ENCODE measurements at places on chromosomes 1 and 21.

- no peak for DNase-seq
Measured at GRCh38 chr1:214116258-214116657, 128.5 kb downstream of the PROX1 start.

DNA sequence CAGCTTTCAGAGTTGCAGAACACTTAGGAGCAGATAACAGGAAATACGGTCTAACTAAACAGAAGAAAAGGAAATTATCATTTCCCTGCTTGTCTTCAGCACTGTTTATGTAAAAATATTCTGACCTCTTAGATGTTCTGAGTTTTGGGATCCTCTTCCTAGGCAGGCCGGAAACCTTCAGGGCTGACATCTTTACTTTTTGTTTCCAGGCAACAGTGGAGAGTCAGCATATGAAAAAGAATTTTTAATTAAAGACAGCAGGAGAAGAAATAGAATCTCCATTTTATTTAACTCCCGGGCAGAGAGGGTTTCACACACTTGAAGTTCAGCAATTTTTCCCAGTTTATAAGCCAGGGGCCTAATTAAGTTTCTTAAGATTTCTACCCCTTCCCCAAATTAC lies 5.1 kb upstream of the RIPPLY3 start:
- DNase-seq = no peak

DNA sequence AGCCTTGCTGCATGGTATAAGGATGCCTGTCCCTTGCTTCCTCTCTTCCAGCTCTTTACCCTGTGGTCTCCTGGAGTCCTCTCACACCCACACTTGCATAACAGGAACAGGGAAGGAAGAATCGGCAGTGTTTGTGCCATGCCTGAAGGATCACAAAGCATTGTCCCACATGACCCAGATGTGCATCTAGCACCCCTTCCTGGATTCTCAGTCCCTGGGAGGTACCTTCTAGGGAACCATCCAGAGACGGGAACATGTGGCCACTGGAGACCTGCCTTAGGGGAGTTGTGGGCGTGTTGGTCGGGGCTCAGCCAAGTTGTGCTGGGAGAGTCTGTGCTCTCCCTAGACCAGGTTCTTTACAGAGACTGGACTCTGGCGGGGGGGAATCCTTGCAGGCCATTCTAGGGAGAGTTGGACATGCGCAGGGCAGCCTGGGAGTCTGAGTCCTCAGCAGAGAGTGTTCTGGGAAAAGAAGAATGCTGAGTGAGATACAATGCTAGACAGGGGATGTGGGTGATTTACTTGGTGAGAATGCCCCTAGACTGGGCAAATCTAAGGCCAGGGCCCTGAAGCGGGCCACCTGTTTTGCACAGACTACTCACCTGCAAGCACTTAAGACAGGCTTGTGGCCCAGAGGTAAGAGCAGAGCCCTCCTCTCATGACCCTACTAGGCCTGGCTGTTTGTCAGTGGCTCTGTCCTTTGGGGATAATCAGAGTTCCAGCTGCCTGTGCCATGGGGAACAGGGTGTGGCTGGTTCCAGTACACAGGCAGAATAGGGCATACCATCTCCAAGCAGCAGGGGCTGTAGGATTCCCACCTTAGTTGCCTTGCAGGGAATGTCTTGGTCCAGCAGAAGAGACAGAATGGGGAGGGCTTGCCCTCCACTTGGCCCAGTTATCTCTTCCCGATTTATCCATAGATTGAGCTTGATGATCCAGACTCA lies 89.8 kb downstream of the MAN1C1 start:
- DNase-seq = peak; percentile 35

DNA sequence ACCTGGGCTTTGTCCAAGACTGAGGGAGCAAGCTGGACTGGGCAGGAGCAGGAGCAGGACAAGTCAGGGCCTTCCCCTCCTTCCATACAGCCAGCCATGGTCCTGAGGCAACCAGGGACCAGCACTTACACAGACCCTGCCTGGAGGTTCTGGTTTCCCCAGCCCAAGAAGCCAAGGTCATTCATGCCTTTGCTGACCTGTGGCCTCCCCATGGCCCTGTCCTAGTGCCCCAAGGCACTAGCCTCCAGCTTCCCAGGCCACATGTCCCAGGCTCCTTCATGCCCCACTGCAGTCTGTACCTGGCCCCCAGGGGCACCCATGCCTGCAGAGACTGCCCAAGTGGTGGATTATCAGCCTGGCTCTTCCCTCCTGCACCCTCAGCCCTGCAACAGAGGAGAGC lies 243.9 kb downstream of the TOMM20 start:
- no peak for DNase-seq

- no peak for DNase-seq
Measured at GRCh38 chr1:32144033-32144432, 35.4 kb upstream of the TXLNA start.

GRCh38 chr1:102593276-102593675 lies 515.0 kb downstream of the COL11A1 start:
- DNase-seq = no peak

DNA sequence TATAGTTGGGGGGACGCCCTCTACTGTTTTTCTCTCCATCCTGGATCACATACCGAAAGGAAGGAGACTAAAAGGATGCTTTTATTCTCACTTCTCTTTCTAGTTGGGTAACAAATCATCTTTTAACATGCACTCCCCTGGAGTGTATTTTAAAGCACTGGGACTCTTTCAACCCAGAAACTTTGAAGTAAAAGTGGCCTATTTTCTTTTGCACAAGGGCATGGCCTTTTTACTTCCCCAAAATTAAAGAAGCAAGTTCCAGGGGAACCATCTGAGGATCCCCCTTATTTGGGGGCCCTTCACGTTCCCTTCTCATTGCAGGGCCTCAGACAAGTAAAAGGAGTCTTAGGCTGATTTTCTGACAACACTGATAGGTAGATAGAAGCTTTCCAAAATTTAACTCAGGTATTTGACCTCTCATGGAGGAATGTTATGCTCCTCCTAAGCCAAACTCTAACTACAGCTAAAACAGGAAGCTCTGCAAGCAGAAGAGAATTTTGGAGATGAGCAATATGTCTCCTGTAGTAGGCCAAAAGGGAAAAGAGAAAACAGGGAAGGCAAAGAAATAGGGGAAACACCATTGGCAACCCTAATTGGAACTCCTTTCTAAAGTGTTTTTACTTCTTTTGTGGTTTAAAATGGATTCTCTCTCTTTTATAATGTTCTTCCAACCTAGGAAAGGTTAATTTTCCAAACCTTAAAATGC lies 8.9 kb upstream of the CD46 start:
- DNase-seq = no peak

All from pancreas (tissue), 10 donors.